Activated B cell treated with CpG ODN at 0.5 μM for 24 hours (primary cell): ENCODE measurements at places on chromosomes 5 and 9.

DNA sequence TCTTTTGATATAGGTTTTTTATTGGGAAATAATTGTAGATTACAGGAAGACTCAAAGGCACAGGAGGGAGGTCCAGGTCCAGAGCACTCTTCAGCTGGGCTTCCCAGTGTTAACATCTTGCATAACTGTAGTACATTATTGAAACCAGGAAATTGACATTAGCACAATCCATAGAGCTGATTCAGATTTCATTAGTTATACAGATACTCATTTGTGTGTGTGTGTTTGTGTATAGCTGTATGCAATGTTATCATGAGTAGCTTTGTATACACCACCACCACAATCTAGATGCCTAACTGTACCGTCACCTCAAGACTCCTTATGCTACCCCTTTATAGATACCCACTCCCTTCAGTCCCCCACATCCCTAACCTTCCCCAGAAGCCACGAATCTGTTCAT is 47.9 kb downstream of the SLC36A1 start:
- no peaks in the 10 kb centered on the region for H3K4me1 ChIP-seq
- DNase-seq: no peak
- no peak overlapping the region for H3K27ac ChIP-seq
- no peak overlapping the region for H3K4me3 ChIP-seq

GRCh38 chr5:126965061-126965475 is 65.3 kb downstream of the MARCHF3 start:
- peak overlapping the region; percentile 4 for H3K4me3 ChIP-seq
- H3K36me3 ChIP-seq: no peaks in the 10 kb centered on the region
- H3K4me1 ChIP-seq: peaks cover 64% of the 10 kb centered on the region

GRCh38 chr5:143447983-143448382 is 44.5 kb upstream of the NR3C1 start:
- H3K27ac ChIP-seq: no peak overlapping the region
- no peaks in the 10 kb centered on the region for H3K36me3 ChIP-seq
- H3K4me1 ChIP-seq: peaks cover 12% of the 10 kb centered on the region
- DNase-seq: no peak
- H3K4me3 ChIP-seq: no peak overlapping the region

GRCh38 chr9:14270358-14271092 is 43.4 kb downstream of the NFIB start:
- no peak overlapping the region for H3K27ac ChIP-seq
- no peaks in the 10 kb centered on the region for H3K4me1 ChIP-seq
- H3K27me3 ChIP-seq: peaks cover 8% of the 10 kb centered on the region

DNA sequence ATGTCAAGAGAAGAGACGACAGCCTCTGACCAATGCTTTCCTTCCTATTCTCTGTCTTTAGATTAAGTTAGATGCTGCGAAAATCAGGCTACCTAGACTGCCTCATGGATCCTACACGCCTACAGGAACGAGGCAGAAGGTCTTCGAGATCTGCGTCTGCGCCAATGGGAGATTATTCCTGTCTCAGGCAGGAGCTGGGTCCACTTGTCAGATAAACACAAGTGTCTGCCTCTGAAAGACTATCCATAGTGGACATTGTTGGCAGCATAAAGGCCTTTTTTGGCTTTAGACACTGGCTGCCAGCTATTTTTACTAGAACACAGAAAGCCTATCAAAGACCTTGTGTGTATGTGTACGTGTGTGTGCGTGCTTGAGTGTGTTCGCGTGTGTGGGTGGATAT is 90.9 kb upstream of the PPP1R2B start:
- peaks cover 9% of the 10 kb centered on the region for H3K27me3 ChIP-seq
- H3K4me3 ChIP-seq: no peak overlapping the region
- peaks cover 4% of the 10 kb centered on the region for H3K4me1 ChIP-seq
- H3K27ac ChIP-seq: no peak overlapping the region
- no peak for DNase-seq

DNA sequence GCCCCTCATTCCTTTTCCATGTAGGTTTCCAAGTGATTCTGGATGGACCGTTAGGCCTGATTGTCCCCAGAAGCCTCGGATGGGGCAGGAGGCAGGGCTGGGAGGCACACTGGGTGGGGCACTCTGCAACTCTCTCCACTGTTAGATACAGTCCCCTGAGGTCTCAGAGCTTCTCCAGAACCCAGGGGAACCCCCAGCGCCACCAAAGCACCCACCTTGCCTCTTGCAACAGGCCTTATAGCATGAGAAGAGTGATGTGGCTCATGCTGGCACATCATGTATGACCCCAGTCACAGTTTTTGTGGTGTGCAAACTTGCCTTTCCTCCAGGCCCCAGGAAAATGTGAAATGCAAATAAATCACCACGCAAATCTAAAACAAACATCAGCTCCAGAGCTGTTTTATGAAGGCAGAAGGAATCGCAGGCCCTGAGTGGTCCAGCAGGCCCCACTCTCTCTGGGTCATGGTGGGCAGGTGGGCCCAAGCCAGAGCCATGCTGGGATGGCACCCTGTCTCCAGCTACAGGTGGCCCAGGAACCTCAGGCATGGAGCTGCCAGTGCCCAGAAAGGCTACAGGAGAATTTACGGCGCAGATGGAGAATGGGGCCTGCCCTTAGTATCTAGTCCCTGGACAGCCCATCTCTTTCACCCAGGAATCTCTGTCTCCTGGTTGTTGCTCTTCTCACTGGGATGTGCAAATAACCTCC is 36.3 kb upstream of the CDKN2AIPNL start:
- H3K36me3 ChIP-seq: no peaks in the 10 kb centered on the region
- peaks cover 49% of the 10 kb centered on the region for H3K4me1 ChIP-seq
- H3K4me3 ChIP-seq: no peak overlapping the region

DNA sequence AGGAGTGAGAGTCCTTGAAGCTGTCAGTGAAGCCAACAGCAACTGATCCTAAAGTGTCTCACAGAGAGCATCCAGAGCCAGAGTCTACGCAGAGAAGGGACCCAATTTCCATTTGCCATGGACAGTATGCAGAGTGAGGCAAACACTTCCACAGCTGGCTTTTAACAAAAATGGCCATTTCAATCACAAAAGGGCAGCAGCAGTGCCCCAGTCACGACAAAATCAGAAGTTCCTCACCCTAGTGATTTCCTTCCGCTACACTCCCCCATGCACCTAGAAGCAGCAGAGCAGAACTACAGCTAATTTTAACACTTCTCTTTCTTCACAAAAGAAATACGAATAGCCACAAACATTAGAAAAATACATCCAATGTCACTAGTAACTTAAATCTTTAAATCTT is 27.9 kb downstream of the FBXW11 start:
- peak overlapping the region; percentile 65 for H3K4me3 ChIP-seq
- H3K27me3 ChIP-seq: no peaks in the 10 kb centered on the region
- H3K27ac ChIP-seq: peak overlapping the region; percentile 86
- peaks cover 85% of the 10 kb centered on the region for H3K4me1 ChIP-seq
- peaks cover 29% of the 10 kb centered on the region for H3K36me3 ChIP-seq
- no peak for DNase-seq

- peaks cover 3% of the 10 kb centered on the region for H3K4me1 ChIP-seq
- peaks cover 7% of the 10 kb centered on the region for H3K27me3 ChIP-seq
- no peak for DNase-seq
- no peaks in the 10 kb centered on the region for H3K36me3 ChIP-seq
- H3K27ac ChIP-seq: no peak overlapping the region
Observed at GRCh38 chr9:116868201-116868600, 181.1 kb downstream of the TRIM32 start.

DNA sequence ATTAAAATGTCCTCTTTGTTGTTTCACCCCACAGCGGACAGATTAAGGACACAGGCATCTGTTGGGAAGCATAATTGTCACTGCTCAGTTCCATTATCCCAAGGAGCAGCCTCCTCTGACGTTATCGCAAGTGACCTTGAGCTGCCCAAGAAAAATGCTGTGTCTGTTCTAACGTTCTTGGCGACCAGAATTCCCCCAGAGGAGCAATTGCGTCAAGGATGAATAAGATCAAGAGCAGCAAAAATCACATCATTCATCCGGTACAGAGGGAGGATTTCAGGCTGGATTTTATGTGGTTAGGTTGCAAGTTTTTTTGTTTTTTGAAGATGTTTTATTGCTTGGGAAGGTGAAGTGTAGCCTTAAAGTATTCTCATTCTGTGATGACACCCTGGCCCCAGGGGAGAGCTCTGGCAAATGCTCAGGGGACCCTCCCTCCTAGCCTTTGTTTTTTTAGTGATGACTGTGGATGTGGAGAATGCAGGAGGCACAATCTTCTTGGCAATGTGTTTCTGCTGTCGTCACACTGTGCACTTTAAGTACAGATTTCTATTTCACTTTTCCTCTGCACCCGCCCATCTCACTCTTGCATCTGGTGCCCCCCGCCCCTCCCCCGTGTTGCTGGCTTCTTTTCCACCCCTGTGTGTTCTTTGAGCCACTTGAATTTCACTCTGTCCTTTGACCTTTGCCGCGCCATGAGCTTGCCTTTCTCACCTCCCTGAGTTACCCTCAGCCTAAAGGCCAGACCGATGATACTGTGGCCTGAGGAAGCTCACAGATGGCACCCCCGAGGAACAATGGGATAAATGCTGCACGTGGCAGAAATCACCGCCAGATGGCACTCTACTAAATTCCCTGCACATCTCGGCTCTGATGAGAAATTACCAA is 308.5 kb downstream of the RAB3C start:
- H3K36me3 ChIP-seq: no peaks in the 10 kb centered on the region
- H3K27ac ChIP-seq: no peak overlapping the region
- DNase-seq: peak; percentile 24
- peaks cover 9% of the 10 kb centered on the region for H3K4me1 ChIP-seq
- H3K4me3 ChIP-seq: no peak overlapping the region

- H3K27ac ChIP-seq: no peak overlapping the region
- DNase-seq: no peak
- H3K27me3 ChIP-seq: no peaks in the 10 kb centered on the region
- no peak overlapping the region for H3K4me3 ChIP-seq
- no peaks in the 10 kb centered on the region for H3K36me3 ChIP-seq
Observed at GRCh38 chr5:15249152-15249551, 250.8 kb upstream of the FBXL7 start.
